ENCODE measurements at places on chromosomes 5 and 9. TPM values are rescaled to one million over a fixed set of nuclear protein-coding genes. Genes with fewer than 3 reads are reported as not detected.

Gene CAVIN4
- total RNA-seq: 1.1 TPM

Gene OR1N2
- total RNA-seq: not detected

Gene TBC1D13
- 12.6 TPM for total RNA-seq

Gene HSPB3
- total RNA-seq: 2.5 TPM

Gene IGFBPL1
- total RNA-seq: not detected

Gene SHISAL2B
- total RNA-seq: not detected

Gene RNF208
- 1.5 TPM for total RNA-seq

Gene SUSD3
- total RNA-seq: 0.72 TPM

Gene PCDHGB1
- 4.5 TPM for total RNA-seq

Data from A375 (cell line).